ENCODE measurements at places on chromosomes 6 and 20. TPM values are rescaled to one million over a fixed set of nuclear protein-coding genes. Genes with fewer than 3 reads are reported as not detected.

DNA sequence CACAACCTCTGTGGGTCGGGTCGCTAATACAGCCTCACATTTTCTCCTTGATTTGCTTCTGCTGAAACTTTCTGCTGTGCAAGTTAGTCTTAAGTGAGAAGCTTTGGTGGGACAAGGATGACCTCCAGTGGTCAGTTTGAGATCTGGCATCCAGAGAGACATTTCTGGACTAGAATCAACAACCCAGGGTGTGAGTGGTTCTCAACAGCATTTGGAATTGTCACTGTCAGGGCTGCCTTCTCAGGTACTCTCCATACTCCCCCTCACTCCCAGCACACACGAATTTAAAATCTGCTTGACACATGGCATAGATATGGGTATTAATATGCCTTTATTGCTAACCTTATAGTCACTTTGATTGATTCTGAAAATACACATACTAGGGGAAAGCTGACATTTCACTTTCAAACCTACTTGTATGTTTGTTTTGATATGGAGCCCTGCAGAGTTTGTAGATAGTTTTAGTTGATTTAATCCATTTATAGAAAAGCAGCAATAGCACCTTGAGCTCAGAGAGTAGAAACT is 13.2 kb downstream of the OTOR start:
- DNase-seq: peak; percentile 81

The MAS1L gene
- total RNA-seq: not detected

- peak; percentile 13 for DNase-seq
These were observed 580.1 kb upstream of the BTBD3 start for GRCh38 chr20:11337361-11338130.

DNA sequence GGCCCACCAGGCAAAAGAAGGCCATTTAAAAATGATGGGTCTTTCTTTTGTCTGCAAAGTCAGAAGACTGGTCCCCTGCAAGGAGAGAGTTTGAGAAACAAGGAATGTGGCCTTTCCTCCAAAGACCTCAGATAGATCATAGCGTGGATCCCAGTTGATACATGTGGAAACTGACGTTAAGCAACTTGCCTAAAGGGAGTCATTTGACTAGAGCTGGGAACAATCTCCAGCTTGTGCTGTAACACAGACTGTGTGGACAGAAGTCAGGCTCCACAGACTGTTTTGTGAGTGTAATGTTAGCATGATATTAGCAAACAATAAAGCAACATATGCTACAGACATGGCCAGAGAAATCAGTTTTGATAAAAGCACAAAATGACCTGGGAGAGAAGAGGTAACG is 140.4 kb upstream of the CITED2 start:
- DNase-seq: no peak

DNA sequence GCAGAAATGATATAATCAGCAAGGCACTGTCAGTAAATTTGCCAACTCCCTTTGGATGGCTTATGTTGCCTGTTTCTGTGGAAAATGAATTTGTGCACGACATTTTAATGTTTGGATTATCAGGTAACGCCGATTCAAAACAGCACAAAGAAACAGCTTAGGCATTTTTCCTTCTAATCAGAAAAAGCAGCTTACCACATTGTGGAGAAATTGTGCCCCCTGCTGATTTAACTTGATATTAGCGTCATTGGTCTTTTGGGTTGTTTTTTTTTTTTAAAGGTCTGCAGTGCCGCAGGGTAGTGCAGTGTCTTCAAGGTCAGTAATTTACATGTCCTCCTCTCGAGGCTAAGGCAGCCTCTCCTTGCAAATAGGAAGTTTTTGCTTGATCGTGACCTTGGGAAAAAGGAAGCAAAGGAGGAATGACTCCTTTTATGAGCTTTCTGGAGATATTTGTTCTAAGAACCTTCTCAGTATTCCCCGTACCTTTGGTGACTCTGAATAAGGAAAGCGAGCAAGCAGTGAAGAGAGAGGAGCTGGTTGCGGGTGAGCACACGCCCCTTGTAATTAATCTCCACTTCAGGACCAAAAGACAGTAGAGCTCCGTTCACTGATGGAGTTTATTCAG is 79.1 kb downstream of the ELOVL4 start:
- DNase-seq: peak; percentile 90

The HLA-DRB5 gene
- 3.4 TPM for total RNA-seq

The ZSCAN23 gene
- total RNA-seq: 20.4 TPM

- no peak for DNase-seq
These were observed 73.5 kb downstream of the CHMP4B start for GRCh38 chr20:33884633-33885032.

DNA sequence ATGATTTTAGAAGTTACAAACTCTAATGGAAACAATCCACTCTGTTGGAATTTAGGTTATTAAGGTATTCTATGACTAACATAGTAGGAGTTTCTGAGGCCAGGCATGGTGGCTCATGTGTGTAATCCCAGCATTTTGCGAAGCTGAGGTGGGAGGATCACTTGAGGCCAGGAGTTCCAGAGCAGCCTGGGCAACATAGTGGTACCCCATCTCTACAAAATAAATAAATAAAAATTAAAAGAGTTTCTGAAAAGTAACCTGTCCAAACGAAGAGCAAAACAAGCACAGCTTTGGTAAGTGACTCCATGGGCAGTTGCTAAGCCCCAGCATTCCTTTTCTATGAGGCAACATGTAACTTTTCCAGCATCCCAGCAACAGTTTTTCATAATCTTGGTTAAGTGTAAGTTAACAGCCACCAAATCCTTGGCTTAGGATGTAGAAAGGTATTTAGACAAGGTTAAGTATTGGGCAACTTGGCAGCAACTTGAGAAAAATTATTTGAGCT is 86.3 kb downstream of the SOX4 start:
- no peak for DNase-seq

DNA sequence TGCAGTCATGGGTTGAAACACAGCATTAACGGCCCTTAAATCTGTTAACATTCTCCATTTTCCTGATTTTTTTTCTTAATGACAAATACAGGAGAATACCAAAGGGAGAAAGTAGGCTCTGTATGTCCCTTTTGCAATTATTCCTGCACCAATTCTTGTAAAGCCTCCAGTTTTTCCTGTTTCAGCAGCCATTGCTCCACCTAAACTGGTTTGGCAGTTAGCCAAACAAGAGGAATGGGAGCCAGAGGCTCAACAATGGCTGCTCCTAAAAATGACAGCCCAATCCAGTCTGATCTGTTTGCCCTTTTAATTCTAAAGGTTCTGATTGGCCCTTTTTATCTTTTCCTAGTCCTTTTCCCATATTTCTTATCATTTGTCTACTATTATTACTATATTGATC is 284.2 kb upstream of the SGK1 start:
- no peak for DNase-seq

GRCh38 chr20:57498425-57499400 is 26.2 kb downstream of the CTCFL start:
- DNase-seq: peak; percentile 63

The PSORS1C2 gene
- total RNA-seq: not detected

DNA sequence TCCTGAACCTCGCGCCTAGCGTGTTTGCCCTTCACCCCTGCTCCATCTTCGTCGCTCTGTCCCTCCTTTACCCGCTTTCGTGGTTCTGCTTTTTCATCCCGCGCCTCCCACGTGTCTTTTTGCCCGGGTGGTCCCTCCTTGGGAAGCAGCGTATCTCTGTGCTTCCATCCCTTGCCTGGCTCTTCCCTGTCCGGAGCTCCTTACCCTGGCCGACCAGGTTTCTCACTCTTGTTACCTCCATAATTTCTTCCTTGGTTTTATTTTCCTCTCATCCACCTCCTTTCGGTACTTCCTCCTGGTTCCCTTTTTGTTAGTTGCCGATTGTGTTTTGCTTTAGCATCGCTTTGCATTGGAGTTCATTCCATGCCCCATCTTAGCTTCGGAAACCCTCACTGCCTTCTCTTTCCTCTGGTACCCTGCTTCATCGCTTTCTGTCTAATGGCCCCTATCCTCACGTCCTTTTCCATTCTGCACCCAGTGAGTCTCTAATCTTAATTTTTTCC is 735 bp downstream of the FAM135A start:
- peak; percentile 37 for DNase-seq

The TOMM6 gene
- 182 TPM for total RNA-seq

The SLC26A8 gene
- total RNA-seq: 0.25 TPM

The SAPCD1 gene
- total RNA-seq: 10.1 TPM

- peak; percentile 45 for DNase-seq
These were observed 156.9 kb downstream of the PAX1 start for GRCh38 chr20:21862259-21862946.

DNA sequence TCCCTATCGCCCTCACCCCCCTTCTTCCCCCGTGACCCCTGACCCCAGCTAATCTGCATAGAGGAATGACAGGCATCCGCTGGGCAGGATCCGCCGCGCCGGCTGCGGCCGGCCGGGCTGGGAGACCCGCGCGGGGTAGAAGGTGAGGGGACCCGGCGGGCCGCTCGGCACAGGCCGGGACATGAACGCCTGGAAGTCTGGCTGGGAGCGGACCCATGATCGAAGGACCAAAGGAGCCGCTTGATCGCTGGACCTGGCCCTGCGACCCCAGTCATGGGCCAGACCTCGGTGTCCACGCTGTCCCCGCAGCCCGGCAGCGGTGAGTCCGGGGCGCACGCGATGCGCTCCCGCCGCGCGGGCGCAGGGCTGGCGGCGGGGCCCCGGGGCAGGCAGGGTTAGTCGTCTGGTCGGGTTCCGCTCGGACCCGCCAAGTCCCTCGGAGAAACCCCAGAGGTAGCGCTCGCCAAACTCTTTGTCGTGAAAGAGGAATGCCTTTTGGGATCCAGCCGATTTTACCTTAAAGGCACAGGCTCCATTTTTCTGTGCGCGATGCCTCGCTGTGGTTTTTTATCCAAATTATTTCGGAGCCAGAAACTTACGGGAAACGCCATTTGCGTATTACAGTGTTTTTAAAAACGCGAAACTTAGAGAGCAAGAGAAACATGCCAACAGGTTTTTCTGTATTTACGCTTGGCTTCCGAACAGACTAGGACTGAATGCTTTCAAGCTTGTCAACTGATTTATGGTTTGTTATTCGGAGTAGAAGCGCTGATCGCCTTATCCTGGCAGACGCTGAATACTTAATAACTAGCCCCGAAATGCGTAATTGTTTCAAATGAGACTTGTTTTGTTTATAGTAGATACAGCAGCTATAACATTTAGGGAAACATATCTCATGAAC is at the start of gene PHACTR2:
Gene PHACTR2 (plus strand): TSS at position 75 of the 901 bp plus-strand sequence. CDS start 199 bp downstream, at position 274.
- DNase-seq: peak; percentile 96

DNA sequence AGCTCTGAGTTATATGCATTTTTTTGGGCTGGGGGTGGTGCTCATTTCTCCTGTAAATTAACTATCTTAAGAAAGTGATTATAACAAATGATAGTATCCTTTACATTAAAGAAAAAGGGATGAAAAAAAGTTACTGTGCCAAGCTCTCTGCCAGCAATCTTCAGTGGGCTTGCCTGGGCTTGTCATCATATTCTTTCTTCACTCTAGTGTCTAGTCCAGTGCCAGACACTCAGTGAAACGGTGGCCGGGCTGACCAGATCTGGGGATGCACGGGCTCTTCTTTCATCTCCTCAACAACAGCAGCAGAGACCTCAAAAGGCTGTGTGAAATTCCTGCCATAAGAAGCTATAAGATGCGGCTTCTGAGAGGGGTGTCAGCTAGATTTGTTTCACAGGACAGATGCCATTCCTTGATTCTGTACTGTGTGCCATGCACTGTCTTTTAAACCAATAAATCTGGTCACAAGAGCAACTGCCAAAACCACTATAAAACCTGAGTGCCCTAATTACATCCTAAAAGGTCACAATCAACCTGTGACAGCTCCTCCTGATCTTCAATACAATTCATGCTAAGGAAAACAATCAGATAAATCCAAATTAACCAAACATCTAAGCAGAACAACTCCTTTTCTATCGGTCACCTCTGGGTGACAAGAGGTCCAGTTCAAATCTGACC is 12.1 kb downstream of the EXOC2 start:
- DNase-seq: no peak

GRCh38 chr6:146914489-146915483 is 289.4 kb upstream of the STXBP5 start:
- no peak for DNase-seq

- DNase-seq: no peak
These were observed 19.5 kb downstream of the TMEM151B start for GRCh38 chr6:44289726-44290260.

DNA sequence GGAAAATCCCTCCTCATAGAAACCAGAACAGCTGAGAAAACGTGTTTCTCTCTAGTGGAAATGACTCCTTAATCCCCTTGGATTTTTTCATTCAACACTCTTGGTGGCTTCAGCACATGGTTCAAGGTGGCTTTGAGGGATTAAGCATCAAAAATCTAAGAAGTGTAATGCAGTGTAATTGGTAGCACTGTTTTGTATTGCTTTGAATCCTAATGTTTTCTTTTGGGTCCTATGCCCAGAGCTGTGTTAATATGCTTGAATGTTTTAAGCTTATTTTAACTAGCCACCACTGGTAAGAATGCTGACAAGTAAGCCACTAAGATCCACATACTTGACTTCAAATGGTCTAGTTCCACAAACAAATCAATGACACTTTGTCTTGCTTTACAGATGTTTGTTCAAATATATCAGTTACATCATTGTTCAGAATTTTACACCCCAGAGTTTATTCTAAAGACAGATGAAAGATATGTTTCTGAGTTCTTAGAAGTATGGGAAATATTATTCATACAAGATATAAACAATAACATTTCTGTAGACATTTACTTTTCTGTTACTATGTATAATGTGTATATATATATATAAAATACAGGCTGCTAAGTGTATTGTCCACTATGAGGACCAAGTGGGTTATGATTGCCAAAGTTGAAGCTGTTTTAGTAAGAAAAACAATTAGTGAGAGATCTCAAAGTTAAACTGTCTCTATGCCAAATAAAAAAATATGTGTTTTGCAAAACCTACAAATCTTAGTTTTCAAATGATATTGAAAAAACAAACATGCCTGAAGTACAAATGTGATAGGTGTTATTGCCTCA is 220.8 kb downstream of the OGFRL1 start:
- no peak for DNase-seq

GRCh38 chr6:17015144-17015543 is 86.7 kb upstream of the STMND1 start:
- no peak for DNase-seq

DNA sequence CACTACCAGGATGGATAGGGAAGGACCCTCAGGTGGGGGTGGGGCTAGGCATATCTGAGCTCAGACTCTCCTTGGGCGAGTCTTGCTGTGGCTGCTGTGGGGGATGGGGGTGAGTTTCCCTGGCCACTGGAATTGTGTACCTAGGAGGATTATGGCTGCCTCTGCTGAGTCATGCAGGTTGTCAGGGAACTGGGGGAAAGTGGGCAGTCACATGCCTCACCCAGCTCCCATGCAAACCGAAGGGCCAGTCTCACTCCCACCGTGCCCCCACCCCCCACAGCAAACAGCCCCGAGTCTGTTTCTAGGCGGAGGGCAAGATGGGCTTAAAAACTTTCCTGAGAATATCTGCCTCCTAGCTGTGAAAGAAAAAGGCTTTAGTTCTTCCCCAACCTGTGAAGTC is 210.3 kb upstream of the FERMT1 start:
- no peak for DNase-seq

DNA sequence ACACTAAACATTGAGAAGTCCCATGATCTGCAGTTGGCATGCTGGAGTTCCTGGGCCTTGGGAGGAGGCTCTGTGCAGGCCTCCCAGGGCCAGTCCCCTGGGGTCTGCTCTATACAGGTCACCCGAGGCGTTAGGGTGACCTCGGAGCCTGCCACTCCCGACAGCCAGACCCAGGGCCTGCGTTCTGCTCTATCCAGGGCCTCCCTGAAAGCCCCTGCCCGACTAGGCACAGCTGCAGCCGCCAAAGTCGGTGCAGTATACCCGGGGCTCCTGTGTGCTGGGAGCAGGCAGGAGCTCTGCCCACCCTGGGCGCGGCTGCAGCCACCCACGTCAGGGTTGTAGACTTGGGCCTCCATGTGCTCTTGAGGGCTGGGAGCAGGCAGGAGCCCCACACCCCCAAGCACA is 6.3 kb upstream of the OR14J1 start:
- no peak for DNase-seq

- DNase-seq: no peak
These were observed 80.9 kb upstream of the HTR1E start for GRCh38 chr6:86856379-86856778.
